H9 (cell line): ENCODE measurements at places on chromosomes 1 and 21.
A peak's percentile ranks its signal among the peaks of the same experiment; 100 is the strongest.

- no peak for DNase-seq
Measured at GRCh38 chr1:97895278-97895677, 25.6 kb downstream of the DPYD start.

DNA sequence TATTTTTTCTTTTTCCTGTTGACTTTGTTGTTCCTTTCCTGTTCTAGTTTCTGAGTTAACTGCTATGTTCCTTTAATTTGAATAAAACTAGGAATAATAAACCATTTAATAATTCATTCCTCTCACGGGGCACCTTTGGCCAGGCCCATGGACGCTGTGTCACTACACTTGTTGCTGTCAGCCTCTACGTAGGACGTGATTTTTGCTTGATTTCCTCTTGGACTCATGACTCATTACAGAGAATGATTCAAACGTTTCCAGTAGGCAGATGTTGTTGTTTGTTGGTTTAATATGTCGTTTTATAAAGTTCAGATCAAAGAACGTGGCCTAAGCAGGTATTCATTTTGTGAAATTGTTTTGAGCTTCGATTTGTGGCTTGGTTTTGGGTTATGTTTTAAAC is 9.1 kb upstream of the SLC19A1 start:
- DNase-seq = no peak

DNA sequence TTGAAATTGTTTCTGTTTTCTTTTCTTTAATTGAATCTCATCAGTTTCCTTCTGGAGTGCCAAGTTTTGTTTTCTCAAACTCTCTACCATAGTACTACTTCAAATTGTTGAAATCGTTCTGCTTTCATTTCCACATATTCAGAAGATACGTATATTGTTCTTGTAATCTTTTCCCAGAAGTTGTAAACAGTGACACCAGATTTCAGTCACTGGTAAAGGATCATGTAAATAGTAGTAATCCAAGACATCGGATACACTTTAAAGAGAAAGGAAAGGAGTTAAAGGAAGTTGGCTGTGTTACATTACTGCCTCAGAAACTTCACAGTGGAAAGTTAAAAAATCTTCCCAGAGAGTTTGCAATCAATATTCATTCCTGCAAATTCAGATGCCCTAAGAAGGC is 67.5 kb downstream of the RGL1 start:
- DNase-seq = no peak

DNA sequence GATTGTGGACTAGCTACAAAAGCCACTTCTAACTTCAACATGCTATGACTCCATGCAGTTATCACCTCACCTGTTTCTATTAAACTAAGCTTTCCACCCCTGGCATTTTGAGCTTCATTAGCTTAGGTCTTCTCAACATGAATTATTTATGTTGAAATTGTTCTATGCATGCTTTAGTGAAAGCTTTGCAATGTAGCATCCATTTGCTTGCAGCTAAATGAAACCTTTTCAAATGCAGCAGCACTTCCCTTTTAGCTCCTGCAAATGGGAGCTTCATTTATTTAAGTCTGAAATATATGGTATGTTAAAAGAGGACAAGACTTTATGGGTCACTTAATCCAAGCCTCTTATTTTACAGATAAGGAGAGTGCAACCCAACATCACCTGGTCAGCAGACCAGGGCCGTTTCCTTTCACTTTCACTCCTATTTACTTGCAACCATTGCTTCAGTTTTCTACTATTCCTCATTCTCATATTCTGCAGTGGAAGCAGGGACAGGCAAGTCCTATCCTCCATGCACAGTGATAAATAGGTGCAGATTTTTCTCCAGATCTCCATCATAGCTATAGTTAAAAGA is 56.4 kb upstream of the SAMSN1 start:
- no peak for DNase-seq

DNA sequence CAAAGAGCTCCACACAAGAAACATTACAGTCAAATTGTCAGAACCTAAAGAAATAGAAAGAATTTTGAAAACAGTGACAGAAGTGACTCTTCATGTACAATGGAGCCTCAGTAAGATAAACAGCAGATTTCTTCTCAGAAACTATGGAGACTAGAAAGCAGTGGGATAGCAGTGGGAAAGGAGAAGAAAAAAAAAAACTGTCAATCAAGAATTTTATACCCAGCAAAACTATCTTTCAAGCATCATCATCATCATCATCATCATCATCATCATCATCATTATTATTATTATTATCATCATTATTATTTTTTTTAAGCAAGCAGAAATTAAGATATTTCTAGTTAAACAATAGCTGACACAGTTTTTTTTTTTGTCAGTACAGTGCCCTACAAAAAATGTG is 24.2 kb downstream of the CEP170 start:
- no peak for DNase-seq

GRCh38 chr1:40226192-40226591 is 21.5 kb upstream of the TMCO2 start:
- no peak for DNase-seq

- no peak for DNase-seq
Measured at GRCh38 chr1:12592496-12592895, 25.5 kb downstream of the DHRS3 start.

GRCh38 chr1:226872437-226872836 is 2.0 kb downstream of the PSEN2 start:
- peak; percentile 4 for DNase-seq

DNA sequence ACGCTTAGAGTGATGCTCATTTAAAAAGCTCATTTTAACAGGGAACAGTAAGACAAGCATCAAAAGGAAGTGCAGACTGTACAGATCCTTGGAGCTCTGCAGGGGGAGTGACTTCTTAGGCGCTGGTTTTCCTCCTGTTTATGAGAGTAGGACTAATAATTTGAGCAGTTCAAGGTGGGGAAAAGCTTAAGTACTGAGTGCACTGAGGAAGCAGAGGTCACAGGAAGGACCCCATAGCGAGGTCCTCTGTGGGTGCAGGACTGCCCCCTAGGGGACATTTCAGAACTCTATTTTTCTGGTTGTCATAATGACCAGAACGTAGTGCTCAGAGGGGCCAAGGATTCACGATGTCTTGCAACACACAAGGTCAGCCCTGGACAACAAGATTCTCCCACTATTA is 112.1 kb downstream of the HLCS start:
- peak; percentile 66 for DNase-seq
